Hematopoietic multipotent progenitor cell treated with erythropoietin and hydrocortisone succinate and interleukin-3 and kit ligand, for 8 days (in vitro differentiated cells): ENCODE measurements at places on chromosomes 6 and 20.

GRCh38 chr20:3820901-3821727, 767 bp downstream of the AP5S1 start:
- DNase-seq, result no peak

GRCh38 chr20:18986146-18986830, 172.7 kb downstream of the SCP2D1 start:
- DNase-seq, result no peak

- no peak for DNase-seq
Measured at GRCh38 chr6:111865049-111865585, 8.1 kb downstream of the FYN start.

DNA sequence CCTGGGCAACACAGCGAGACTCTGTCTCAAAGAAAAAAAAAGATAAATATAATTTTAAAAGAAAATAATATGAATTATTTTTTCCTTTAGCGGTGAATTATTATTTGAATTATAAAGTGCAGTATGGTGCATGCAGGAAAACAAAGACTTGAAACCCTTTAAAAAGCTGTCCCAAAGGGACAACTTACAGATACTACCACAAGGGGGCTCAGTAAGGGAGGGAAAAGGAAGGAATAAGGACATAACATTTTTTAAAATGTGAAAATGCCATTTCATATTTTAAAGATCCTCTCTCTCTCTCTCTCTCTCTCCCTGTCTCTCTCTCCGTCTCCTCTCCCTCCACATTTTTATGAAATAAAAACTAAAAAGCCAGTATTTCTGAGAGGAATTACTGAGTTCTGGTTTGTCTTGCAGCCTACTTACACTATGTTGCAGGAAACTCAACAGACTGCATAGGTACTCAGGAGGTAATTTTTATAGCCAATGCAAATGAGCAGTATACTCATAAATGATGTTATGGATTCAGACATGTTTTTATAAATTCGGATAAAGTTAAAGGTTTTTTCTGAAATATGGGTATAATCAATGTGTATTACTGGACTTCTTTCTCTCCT, 455.0 kb upstream of the GJE1 start:
- peak; percentile 43 for DNase-seq

DNA sequence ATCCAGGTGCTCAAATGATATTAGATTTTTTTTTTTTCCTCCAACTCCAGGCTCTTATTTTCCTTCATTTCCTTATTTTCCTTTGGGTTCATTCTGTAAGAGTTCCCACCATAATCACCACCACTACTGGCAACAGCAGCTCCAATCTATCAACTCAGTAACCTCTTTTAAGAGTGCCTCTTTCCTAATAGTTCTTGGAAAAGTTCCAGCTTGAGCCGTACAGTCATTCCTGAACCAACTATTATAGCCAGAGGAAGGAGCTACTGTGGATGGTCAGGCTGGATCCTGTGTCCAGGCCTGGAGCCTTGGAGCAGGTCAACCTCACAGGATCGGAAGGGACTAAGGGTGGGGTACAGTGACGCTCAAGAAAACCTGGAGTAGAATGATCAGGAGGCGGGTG, 4.2 kb upstream of the ANGPT4 start:
- no peak for DNase-seq

- no peak for DNase-seq
Measured at GRCh38 chr6:127998985-127999384, 98.1 kb upstream of the THEMIS start.

DNA sequence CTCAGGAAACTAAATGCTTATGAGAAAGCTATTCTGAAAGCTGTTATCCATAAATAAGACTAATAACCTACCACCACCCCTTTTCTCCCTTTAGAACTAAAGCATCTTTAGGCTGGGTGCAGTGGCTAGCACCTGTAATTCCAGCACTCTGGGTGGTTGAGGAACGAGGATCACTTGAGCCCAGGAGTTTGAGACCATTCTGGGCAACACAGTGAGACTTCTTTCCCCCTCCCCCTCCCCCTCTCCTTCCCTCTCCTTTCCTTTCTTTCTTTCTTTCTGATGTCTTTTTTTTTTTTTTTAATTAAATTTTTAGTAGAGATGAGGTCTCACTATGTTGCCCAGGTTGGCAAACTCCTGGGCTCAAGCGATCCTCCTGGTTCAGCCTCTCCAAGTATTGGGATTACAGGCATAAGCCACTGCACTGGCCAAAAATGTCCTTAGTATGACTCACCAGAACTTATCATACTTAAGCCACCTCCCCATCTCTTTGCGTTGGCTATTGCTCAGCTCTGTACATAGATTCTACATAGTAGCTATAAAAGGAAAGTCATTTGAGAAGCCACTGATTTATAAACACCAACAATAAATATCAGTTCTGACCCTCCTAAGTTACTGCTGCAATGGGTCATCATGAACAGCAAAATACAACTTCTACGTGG, 54.8 kb upstream of the SPDEF start:
- DNase-seq, result peak; percentile 66

GRCh38 chr20:24795436-24795835, 153.6 kb upstream of the CST7 start:
- DNase-seq, result no peak

- no peak for DNase-seq
Measured at GRCh38 chr20:23659989-23660837, 22.5 kb upstream of the CST3 start.

- no peak for DNase-seq
Measured at GRCh38 chr6:56250266-56250665, 2.9 kb upstream of the COL21A1 start.

DNA sequence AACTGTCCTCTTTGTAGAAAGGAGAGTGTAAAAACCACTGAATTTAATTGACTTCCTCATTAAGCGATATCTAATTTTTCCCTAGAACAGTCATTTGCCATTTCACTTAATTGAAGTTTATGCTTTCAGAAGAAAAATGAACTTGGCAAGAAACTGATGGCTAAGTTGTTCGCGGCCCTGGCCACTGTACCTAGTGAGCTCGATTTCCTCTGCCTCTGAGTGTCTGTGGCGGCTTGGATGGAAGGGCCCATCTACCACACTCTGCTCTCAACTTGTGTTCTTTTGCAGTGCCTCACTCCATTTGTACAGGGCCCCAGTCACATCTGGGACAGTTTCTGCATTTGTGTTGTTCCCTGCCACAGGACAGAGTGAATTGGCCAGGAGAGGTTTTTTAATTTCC, 102.9 kb downstream of the BCAS1 start:
- DNase-seq, result no peak

DNA sequence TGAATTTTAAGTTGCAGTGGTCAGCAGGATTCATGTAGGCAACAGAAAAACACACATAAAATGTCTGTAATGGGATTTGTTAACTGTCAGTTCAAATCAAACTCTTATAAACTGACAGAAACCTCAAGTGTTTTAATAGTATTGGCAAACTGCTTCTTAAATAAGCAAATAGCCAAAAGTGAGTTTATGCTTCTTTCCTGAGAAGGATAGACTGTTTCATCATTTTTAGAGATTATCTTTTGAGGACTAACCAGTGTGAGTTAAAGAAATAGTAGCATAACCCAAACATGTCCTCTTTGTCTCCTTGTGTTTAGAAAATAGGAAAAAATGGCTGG, 68.0 kb downstream of the AIG1 start:
- DNase-seq, result no peak

DNA sequence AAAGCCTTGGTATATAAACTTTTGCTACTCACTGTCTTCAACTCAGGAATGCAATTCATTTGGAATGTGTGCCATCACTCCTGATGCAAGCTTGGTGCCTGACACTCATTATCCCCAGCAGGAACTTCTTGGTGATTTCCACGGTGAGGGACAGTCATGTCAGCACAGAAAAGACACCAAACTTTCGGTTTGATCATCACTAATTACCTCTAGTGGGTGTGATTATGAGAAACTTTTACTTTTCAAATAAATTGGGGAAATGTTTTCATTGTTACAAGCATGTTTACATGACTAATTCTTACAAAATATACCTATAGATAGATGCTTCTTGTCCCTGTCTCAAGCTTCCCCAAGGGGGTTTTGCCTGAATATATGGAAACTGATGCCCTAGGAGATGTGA, 40.9 kb downstream of the RPP40 start:
- no peak for DNase-seq

- DNase-seq, result no peak
Measured at GRCh38 chr6:83928286-83928685, 68.8 kb downstream of the CYB5R4 start.

- peak; percentile 11 for DNase-seq
Measured at GRCh38 chr6:816510-817084, 123.7 kb upstream of the EXOC2 start.

DNA sequence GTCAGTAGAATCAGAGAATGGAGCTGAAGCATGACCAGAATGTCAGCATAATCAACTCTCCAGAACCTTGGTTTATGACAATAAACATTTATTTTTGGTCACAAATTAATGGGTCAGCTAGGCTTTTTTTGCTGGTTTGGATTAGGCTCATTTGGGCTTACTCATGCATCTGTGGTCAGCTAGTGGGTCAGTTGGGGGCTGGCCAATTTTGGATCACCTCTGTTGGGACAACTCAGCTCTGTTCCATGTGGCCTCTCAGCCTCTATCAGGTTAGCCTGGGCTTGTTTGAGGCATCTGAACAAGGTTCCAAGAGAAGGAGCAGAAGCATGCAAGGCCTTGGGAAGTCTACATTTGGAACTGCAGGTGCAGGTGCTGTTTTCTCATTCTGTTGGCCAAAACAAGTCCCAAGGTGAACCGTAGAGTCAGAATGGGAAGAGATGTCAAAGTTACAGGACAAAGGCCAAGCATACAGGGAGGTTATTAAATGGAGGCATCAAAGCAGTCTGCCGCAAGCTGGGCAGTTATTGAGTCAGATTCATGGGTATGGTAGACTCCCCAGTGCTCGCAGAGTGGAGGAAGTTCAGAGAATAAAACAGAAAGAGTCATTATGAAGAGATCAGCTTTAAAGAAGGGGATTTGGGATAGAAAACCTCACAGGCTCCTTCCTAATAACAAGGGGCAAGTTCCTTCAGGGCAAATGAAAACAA, 173.0 kb downstream of the PLCB4 start:
- DNase-seq, result no peak

GRCh38 chr6:169558774-169559441, 142.9 kb downstream of the WDR27 start:
- no peak for DNase-seq

GRCh38 chr6:14927398-14927797, 318.5 kb upstream of the JARID2 start:
- DNase-seq, result no peak

GRCh38 chr6:3422435-3423070, 34.3 kb downstream of the SLC22A23 start:
- DNase-seq, result no peak

GRCh38 chr6:133955582-133956415, 2.8 kb downstream of the TBPL1 start:
- no peak for DNase-seq

DNA sequence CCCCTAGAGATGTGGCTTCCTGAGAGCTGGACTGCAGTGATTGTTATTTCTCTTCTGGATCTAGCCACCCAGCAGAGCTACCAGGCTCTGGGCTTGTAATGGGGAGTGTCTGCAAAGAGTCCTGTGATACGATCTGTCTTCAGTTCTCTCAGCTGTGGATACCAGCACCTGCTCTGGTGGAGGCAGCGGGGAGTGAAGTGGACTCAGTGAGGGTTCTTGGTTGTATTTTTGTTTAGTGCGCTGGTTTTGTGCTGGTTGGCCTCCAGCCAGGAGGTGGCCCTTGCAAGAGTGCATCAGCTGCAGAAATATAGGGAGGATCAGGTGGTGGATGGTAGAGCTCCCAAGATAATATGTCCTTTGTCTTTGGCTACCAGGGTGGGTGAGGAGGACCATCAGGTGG, 33.7 kb downstream of the PAX1 start:
- DNase-seq, result no peak

GRCh38 chr20:58584881-58585752, 66.0 kb upstream of the STX16 start:
- no peak for DNase-seq

- no peak for DNase-seq
Measured at GRCh38 chr20:63688228-63689045, 8.0 kb upstream of the TNFRSF6B start.

DNA sequence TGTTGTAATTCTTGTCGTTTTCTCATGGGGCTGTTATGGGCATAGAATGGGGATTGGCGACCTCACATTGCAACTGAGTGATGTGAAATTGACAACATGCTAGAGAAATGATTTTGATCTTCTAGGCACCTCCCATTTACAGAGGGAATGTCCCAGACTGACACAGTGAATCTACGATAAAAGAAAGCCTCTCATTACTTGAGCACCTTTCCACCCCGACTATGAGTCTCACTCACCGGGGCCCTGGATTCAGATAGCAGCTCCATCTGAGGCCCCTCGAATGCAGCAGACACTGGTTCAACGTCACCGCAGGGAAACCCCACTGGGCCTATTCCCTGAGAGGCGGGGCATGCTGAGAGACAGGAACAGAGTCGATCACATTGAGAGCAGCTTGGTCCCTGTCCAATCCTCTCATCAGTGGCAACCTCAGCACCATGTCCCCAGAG, 49.1 kb downstream of the NFATC2 start:
- DNase-seq, result peak; percentile 50

DNA sequence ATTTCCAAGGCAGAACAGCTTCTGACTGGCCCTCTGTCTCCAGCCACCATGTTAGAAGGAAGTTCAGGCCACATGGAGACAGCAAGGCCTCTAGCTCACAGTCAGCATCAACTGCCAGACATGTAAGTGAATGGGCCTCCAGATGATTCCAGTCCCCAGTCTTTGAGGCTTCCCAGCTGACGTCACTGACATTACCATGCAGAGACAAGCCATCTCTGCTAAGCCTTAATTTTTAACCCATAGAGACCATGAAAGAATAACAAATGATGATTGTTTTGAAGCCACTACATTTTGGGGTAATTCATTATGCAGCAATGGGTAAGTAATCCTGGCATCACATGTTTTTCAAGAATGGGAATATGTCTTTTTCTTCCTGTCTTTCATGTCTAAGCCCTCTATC, 11.3 kb upstream of the DEFB129 start:
- DNase-seq, result no peak

DNA sequence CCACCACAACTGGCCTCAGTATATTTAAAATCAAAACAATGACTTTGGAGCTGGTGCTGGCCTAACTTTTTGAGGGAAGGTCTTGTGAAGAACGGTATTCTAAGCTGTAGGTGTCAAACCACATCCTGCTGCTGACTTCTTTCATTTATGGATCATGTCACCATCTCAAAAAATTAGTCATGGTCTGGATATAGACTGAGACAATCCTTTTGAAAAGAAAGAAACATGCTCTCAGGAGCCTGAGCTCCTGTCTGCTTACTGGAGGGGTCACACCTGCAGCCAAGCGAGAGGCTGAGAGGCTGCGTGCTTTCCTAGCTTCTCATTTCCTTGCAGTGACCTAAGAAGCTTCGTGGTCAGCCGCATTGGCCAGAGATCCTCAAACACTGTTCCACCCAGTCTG, 55.2 kb downstream of the TIAM2 start:
- DNase-seq, result no peak
